ENCODE measurements at places on chromosomes 7 and 10.
A peak's percentile ranks its signal among the peaks of the same experiment; 100 is the strongest.

GRCh38 chr7:57375783-57376182 is 74.2 kb upstream of the ZNF716 start:
- DNase-seq, result no peak

GRCh38 chr10:102831322-102832071 is 5.7 kb downstream of the CYP17A1 start:
- DNase-seq, result no peak

DNA sequence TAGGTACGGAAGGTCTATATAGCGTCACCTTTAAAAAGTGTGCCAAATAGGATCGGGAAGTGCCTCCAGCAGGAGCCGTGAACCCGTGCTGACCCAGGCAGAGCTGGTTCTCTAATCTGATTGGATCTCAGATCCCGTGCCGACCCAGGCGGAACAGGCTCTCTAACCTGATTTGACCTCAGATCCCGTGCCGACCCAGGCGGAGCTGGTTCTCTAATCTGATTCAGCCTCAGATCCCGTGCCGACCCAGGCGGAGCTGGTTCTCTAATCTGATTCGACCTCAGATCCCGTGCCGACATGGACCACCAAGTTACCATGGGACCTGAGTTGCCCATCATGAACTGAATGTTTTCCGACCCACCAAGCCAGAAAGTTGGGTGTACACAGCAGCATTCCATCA is 463.9 kb downstream of the PTPRN2 start:
- DNase-seq, result no peak

- no peak for DNase-seq
Observed at GRCh38 chr10:91434041-91434440, 23.9 kb downstream of the HECTD2 start.

DNA sequence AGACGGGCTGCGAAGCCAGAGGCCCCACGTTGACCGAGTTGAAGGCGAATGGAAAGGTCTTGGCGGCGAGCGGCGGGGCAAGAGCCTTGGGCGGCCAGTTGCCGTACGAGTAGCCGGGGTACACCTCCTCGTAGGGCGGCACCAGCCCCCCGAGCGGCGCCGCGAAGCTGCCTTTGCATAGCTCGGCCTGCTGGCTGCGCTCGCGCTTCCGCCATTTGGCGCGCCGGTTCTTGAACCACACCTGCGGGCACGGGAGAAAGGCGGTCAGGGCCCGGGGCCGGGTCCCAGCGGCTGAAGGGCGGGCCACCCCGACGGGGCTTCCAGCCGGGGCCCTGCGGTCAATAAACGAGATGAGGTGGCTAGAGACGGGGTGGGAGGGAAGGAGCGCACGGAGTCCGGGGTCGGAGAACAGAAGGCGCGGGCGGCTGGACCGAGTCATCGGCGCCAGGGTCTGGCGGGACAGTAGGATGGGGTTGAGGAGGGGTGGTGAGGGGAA is 4.8 kb downstream of the ELOVL3 start:
- DNase-seq, result no peak

DNA sequence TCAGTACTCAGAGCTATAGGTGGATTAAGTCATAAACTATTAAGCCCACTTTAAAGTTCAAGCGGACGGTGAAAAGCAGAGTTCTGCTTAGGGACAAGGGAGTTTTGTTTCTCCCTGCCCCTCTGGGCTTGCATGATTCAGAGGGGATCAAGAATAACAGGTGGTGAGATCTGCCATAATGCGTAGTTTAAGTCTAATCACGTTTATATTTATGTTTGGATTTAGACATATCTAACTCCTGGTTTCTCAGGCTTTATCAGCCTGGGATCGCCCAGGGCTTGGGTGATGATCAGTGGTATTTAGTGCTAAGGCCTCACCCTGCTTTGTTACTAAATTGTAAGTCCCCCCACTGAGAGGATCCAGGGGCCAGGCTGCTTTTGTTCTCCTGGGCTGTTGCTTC is 335.4 kb upstream of the NRP1 start:
- DNase-seq, result no peak

GRCh38 chr7:46852795-46853194 is 729.1 kb downstream of the TNS3 start:
- no peak for DNase-seq

- DNase-seq, result peak; percentile 88
Observed at GRCh38 chr10:122565766-122566206, 5.2 kb downstream of the DMBT1 start.

DNA sequence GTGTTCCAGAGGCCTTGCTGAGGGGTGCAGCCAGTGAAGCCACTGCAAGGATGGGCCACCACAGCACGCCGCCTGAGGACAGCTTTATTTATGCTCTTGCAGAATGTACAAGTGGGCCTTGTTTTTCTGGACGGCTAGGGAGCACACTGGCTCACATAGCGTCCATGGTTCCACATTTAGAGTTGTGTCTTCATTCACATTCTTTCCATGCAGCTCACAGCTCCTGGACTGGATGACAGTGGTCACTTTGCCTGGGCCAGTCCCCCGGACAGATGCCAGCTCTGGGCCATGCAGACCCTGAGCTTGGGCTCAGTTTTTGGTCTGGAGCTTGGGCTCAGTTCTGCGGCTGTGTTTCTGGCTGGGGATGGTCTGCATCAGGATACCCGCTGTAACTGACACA is 2.6 kb upstream of the C10orf71 start:
- DNase-seq, result no peak

GRCh38 chr7:37666026-37666799 is 17.4 kb upstream of the GPR141 start:
- DNase-seq, result no peak

DNA sequence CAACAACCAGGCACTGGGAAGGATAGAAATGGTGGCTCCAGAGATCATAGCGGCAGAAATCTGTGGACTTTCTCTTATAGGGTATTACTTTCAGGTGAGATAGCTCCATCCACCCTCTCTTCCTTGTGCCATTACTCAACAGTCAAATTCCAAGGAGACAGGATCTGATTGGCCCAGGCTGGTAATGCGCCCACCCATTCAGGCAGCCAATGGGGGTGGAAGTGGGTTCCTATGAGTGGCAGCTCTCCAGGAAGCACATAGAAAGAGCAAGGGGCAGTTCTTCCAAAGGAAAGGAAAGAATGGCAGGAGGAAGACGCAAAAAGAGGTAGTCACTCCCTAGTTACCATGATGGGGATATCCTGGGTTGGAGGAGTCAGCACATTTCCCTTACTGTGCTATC is 94.4 kb downstream of the STRA8 start:
- no peak for DNase-seq

GRCh38 chr7:25031007-25031406 is 51.0 kb upstream of the OSBPL3 start:
- DNase-seq, result no peak

GRCh38 chr10:35365994-35366393 is 29.7 kb downstream of the CCNY start:
- DNase-seq, result no peak

GRCh38 chr7:1695800-1696454 is 25.9 kb downstream of the ELFN1 start:
- DNase-seq, result no peak

GRCh38 chr7:44072364-44073231 is 7.2 kb upstream of the PGAM2 start:
- peak; percentile 69 for DNase-seq

- DNase-seq, result no peak
Observed at GRCh38 chr7:112058686-112059085, 147.5 kb downstream of the DOCK4 start.

DNA sequence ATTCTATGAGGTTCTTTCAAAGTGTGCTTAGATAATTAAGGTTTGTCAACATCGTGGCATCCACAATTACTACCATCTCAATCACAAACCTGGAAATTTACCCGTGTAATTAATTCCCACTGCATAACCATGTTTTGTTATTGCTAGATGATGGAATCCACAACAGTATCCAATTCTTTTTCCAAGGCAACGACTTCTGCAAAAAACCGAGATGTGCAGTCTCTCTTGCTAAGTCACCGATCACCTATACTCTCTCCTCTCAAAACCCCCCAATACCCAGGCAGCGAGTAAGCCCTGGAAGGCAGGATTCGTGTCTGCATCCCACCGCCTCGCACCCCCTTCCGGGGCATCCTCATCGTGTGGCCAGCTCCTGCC is 678 bp upstream of the EIF4H start:
- no peak for DNase-seq

DNA sequence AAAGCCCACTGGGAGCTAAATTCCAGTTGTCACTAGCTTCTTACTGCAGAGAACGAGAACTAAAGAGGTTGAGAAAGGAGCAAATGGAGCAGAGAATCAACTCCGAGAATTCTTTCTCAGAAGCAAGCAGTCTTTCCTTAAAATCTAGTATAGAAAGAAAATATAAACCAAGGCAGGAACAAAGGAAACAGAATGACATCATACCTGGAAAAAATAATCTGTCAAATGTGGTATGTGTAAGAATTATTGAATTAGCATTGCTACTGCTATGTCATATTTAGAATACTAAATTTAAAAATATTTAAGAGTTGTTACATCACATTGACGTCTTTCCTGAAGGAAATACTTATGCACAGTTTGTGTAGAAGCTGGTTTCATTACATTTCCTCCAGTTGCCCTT is 4.3 kb downstream of the SLF2 start:
- no peak for DNase-seq

DNA sequence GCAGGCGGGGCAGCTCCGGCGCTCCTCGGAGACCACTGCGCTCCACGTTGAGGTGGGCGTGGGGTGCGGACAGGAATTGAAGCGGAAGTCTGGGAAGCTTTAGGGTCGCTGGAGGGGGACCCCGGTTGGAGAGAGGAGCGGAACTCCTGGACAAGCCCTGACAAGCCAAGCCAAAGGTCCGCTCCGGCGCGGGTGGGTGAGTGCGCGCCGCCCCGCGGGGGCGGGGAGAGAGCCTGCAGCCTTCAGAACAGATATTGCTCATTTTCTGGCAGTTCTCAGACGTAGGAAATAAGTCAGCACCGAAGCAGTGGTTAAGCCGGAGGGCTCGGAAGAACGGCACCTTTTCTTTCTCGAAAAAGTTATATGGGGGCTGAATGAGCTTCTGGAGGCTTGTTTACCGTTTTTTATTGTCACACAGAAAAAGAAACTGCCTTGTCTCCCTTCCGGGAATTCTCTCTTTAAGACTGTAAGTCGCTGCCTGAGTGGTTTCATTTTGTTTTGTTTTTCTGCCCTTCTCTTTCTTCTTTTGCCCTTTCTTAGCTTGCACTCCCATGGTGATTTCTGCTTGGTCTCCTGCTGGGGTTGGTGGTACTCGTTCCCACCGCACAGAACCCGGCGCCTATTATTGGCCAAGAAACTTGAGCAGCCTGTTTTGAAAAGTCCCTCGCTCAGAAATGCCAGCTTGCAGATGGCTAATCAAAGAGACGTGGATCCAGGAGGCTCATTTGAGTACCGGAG is 732 bp downstream of the FAS start:
- DNase-seq, result peak; percentile 64

All from right forelimb (tissue), 1 donor.